ENCODE measurements at places on chromosomes 4 and X.

- H3K4me3 ChIP-seq = no peak overlapping the region
- H3K36me3 ChIP-seq = no peaks in the 10 kb centered on the region
- no peak overlapping the region for H3K27ac ChIP-seq
- DNase-seq = no peak
These were observed 11.8 kb downstream of the PALLD start for GRCh38 chr4:168508683-168509082.

DNA sequence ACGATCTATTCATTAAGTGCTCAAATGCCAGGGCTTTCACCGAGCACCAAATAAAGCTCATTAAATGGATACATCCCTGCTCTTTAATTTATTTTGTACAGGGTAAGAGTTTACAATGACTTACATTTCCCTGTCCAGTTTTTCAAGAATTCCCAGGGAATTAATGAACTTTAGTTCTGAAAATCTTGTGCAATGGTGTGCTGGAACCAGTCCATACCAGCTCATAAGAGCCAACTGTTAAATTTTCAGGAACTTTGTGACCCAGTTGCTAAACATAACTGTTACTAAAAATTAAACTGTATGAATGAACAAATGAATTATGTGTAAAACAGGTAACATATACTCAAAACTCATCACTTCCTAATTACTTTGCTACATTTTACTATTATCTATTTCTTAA lies 191.7 kb upstream of the RASGEF1B start:
- no peak overlapping the region for H3K27ac ChIP-seq
- no peaks in the 10 kb centered on the region for H3K4me1 ChIP-seq
- H3K36me3 ChIP-seq = no peaks in the 10 kb centered on the region
- no peak overlapping the region for H3K4me3 ChIP-seq

- no peak overlapping the region for H3K4me3 ChIP-seq
- no peak overlapping the region for H3K27ac ChIP-seq
- no peaks in the 10 kb centered on the region for H3K27me3 ChIP-seq
These were observed 11.7 kb downstream of the ADGRL3 start for GRCh38 chr4:61211781-61212180.

DNA sequence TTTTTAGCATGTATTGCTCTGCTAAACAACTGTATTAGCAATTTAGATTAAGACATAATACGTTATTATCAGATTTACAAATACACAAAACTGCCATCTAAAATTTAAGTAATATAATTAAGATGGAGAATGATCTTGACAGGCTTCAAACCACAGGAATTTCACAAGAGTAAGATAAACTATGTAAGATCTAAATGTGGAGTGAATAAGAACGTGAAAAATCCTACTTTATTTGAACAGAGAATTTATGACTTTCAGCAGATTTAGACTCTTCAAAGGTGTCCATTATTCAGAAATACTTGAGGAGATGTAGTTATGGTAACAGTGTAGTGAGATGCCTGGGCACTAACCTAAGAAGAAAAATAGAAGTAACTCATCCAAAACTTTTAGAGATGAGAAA lies 73.2 kb downstream of the SLC4A4 start:
- no peaks in the 10 kb centered on the region for H3K36me3 ChIP-seq
- DNase-seq = no peak
- H3K27ac ChIP-seq = no peak overlapping the region

GRCh38 chrX:135516376-135516775 lies 4.1 kb upstream of the INTS6L start:
- H3K36me3 ChIP-seq = peaks cover 5% of the 10 kb centered on the region
- H3K4me3 ChIP-seq = no peak overlapping the region
- peaks cover 7% of the 10 kb centered on the region for H3K4me1 ChIP-seq

DNA sequence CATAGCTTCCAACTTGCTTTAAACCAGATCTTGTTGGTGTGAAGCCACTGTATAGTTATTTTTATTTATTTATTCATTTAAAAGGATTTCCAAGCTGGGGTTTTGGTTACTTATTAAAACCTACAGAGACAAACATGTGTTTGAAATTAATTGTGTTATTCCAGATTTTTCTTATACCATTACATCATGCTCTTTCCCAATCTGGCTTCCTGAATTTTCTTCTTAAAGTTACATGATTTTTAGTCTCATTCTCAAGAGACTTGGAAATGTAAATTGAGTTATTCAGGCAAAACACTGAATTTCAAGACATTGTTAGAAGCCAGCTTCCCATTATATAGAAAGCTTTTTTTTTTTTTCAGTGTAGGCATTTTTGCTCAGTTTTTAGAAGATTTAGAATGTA lies 381.9 kb downstream of the IL1RAPL1 start:
- H3K27ac ChIP-seq = no peak overlapping the region
- no peak overlapping the region for H3K4me3 ChIP-seq
- H3K36me3 ChIP-seq = no peaks in the 10 kb centered on the region
- DNase-seq = no peak

- no peaks in the 10 kb centered on the region for H3K36me3 ChIP-seq
- no peaks in the 10 kb centered on the region for H3K27me3 ChIP-seq
- no peak overlapping the region for H3K27ac ChIP-seq
- H3K4me3 ChIP-seq = no peak overlapping the region
These were observed 1567.9 kb downstream of the ARAP2 start for GRCh38 chr4:34676400-34676799.

- peaks cover 8% of the 10 kb centered on the region for H3K4me1 ChIP-seq
- peaks cover 59% of the 10 kb centered on the region for H3K36me3 ChIP-seq
- H3K27ac ChIP-seq = no peak overlapping the region
- DNase-seq = no peak
- no peak overlapping the region for H3K4me3 ChIP-seq
- no peaks in the 10 kb centered on the region for H3K27me3 ChIP-seq
These were observed 43.6 kb downstream of the ACOX3 start for GRCh38 chr4:8396762-8397406.

DNA sequence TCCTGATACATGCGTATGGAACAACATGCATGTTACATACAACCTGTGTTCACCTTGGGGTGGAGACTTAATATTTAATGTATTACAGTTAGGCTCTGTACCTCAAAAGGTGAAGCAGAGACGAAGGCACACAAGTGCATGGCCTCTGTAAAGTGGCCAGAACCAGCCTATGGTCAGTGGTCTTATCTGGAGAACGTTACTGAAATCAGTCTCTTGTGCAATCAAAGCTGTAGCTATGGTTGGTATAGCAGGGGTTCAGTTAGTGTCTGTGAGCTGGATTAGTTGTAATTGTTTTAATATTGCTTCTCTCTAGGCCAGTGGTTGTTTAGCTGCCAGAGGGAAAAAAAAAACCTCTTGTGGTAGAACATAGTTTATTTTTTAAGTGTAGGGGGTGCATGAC lies 2.2 kb upstream of the TMEM33 start:
- H3K36me3 ChIP-seq = peaks cover 12% of the 10 kb centered on the region
- DNase-seq = no peak
- no peak overlapping the region for H3K4me3 ChIP-seq

DNA sequence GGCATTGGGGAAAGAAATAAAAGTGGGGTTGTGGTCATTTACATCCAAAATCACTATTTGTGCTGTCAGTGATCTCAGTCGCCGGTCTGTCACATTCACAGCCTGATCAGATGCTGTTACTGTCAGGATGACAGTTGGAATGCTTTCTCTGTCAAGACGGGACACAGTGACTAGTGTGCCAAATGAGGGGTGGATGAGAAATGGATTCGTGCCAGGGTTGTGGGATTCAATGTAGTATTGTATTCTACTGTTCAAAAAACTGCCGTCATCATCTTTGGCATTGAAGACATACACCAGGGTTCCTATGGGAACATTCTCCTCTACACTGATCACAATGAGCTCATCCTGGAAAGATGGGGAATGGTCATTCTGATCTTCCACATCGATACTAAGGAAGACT lies 171.1 kb downstream of the DCHS2 start:
- DNase-seq = no peak
- no peak overlapping the region for H3K4me3 ChIP-seq
- no peaks in the 10 kb centered on the region for H3K36me3 ChIP-seq

DNA sequence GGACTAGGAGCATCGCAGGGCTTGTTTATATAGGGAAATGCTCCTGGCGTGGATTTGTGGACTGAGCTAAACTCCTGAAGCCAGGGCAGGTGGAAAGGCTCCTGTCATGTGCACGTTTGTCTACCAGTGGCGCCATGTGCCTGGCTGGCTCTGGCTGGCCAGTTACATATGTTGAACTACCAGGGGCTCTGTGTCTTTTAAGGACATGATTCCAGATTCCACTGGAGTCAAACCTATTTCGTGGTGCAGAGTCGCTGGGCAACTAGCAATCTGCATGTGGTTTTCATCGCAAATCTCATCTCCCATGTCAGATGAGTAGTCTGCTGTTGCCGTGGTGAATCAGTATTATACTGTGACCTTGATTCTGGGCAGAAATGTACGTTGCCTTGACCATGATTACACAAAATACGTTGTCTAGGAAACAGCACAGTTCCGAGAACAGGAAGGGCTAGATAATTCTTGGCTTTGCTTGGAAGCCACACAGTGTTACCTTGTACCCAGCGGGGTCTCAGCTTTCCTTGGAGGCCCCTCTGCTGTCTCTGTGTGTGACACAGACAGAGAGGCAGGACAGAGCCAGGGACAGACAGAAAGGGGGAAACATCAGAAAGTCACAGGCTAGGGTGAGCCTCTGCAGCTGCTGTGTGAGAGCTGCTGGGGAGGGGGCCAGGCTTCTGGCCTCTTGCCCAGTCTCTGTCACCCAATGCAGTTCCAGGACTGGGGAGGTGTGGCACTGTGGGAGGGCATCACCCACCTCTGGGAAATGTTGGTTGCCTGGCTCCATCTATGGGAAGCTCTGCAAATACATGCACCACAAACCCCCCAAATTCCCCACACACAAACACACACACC lies 19.2 kb downstream of the PNMA6E start:
- no peaks in the 10 kb centered on the region for H3K4me1 ChIP-seq
- no peak for DNase-seq
- H3K4me3 ChIP-seq = no peak overlapping the region
- no peak overlapping the region for H3K27ac ChIP-seq

GRCh38 chrX:63930140-63930539 lies 145.1 kb upstream of the ARHGEF9 start:
- no peaks in the 10 kb centered on the region for H3K36me3 ChIP-seq
- no peak overlapping the region for H3K4me3 ChIP-seq
- DNase-seq = no peak
- no peaks in the 10 kb centered on the region for H3K4me1 ChIP-seq
- no peak overlapping the region for H3K27ac ChIP-seq

DNA sequence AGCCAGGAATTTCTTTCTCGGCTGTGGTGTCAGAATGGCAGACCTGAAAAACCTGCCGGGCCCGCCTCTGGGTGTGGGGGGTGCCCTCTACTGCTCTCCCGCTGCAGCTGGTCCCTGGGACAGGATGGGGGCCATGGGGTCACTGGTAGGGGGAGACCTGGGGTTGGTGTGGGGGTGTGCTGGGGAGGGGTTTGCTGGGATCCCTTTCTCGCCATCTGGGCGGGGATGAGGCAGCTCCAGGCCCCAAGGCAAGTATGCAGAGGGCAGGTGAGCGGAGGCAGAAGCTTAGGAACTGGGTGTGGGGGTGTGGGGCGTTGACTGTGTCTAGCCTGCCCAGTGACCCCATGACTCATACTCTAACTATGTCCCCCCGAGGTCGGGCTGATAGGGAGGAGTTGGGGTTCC lies 884 bp downstream of the CCDC120 start:
- no peaks in the 10 kb centered on the region for H3K27me3 ChIP-seq
- peaks cover 9% of the 10 kb centered on the region for H3K36me3 ChIP-seq
- no peak for DNase-seq
- H3K27ac ChIP-seq = no peak overlapping the region
- H3K4me1 ChIP-seq = peaks cover 7% of the 10 kb centered on the region
- H3K4me3 ChIP-seq = no peak overlapping the region

DNA sequence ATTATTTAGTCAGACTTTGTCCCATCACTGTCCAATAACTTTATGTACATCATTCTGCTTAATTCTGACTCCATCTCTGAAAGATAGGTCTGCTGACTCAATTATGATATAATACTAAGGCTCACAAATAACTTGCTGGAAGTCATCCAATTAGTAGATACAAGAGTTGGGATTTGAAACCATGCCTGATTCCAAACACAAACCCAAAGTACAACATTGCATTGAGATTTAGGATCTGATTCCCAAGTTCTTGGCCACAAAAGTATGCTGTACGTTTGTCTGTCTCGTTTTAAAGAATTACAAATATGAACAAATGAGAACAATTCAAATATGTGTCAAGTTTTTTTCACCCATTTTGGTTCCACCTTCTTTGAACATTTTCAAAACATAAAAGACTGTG lies 108.8 kb downstream of the AMELX start:
- H3K4me1 ChIP-seq = no peaks in the 10 kb centered on the region
- H3K4me3 ChIP-seq = no peak overlapping the region

- peaks cover 39% of the 10 kb centered on the region for H3K36me3 ChIP-seq
- no peak for DNase-seq
- H3K4me1 ChIP-seq = no peaks in the 10 kb centered on the region
- no peaks in the 10 kb centered on the region for H3K27me3 ChIP-seq
- H3K27ac ChIP-seq = no peak overlapping the region
These were observed 37.7 kb downstream of the BCLAF3 start for GRCh38 chrX:19953145-19953544.

- H3K4me1 ChIP-seq = no peaks in the 10 kb centered on the region
- no peak for DNase-seq
- H3K4me3 ChIP-seq = no peak overlapping the region
- H3K27me3 ChIP-seq = no peaks in the 10 kb centered on the region
- H3K27ac ChIP-seq = no peak overlapping the region
- H3K36me3 ChIP-seq = no peaks in the 10 kb centered on the region
These were observed 94.7 kb upstream of the GPM6B start for GRCh38 chrX:13911586-13911985.

DNA sequence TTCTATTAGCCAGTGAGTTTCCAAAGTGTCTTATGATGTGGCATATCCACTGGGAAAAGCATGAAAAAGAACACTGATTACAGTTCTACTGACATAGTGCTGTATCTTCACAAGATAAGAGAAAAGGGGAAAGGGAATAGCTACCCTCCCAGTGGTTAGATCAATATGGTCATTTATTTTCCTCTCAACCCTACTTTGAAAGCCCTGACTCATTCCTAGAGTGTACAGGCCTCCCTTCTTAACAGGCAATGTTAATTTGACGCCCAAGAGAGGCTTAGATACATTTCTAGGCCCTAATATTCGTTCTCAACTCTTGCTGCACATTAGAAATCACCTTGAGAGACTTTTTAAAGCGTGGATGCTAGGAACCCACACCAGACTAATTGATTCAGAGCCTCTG lies 20.4 kb upstream of the BRS3 start:
- no peak for DNase-seq
- H3K4me3 ChIP-seq = no peak overlapping the region
- H3K36me3 ChIP-seq = no peaks in the 10 kb centered on the region
- peaks cover 5% of the 10 kb centered on the region for H3K27me3 ChIP-seq

GRCh38 chr4:65170768-65171514 lies 499.3 kb downstream of the EPHA5 start:
- H3K27me3 ChIP-seq = no peaks in the 10 kb centered on the region
- DNase-seq = no peak
- H3K4me3 ChIP-seq = no peak overlapping the region
- H3K27ac ChIP-seq = no peak overlapping the region
- H3K4me1 ChIP-seq = no peaks in the 10 kb centered on the region
- no peaks in the 10 kb centered on the region for H3K36me3 ChIP-seq

DNA sequence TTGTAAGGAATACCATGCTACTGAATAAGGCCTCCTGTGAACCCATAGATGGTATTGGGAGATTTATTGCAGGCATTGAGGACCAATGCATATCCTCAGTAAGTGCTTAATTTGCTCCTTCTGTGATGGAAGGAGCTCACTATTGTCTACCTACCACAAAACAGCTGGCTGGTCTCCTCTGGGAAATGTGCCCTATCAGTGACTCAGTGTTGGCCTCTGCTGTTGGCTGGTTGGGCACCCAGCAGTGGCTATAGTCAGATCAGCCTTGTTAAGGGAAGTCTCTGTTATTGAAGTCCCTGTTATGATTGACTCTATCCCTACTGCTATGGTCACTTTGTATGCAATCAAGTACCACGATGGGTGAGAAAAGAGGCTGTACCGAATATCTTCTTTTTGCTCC lies 27.5 kb upstream of the OTUD4 start:
- no peaks in the 10 kb centered on the region for H3K36me3 ChIP-seq
- DNase-seq = no peak
- no peaks in the 10 kb centered on the region for H3K4me1 ChIP-seq
- no peak overlapping the region for H3K27ac ChIP-seq
- peaks cover 2% of the 10 kb centered on the region for H3K27me3 ChIP-seq
- no peak overlapping the region for H3K4me3 ChIP-seq

All from activated B cell treated with CpG ODN at 0.5 μM for 24 hours (primary cell).